ENCODE measurements at places on chromosomes 2 and 18.

DNA sequence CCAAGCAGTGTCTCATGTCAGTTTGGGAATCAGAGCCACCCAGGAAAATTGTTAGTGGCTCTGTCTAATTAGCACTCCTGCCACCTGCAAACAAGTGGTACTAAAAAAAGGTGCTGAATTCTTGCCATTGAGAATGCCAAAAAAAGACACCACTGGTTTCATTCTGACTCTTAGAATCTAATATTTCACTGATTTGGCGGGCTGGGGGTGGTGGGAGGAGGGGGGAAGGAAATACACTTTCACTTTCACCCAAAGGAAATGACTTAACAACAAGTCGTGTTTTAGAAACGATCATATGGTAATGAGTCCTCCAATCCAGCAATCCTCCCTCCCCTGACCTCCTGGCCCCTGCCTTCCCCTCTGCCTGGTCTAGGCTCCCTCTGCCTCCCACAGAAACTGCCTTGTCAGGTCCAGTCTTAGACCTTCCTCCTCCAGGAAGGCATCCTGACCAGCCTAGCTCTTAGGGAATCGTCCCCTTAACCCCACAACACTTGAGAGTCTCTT is 4.4 kb upstream of the KLHL29 start:
- DNase-seq: peak; percentile 49

GRCh38 chr2:209986415-209986814 is 16.0 kb upstream of the RPE start:
- DNase-seq: no peak

DNA sequence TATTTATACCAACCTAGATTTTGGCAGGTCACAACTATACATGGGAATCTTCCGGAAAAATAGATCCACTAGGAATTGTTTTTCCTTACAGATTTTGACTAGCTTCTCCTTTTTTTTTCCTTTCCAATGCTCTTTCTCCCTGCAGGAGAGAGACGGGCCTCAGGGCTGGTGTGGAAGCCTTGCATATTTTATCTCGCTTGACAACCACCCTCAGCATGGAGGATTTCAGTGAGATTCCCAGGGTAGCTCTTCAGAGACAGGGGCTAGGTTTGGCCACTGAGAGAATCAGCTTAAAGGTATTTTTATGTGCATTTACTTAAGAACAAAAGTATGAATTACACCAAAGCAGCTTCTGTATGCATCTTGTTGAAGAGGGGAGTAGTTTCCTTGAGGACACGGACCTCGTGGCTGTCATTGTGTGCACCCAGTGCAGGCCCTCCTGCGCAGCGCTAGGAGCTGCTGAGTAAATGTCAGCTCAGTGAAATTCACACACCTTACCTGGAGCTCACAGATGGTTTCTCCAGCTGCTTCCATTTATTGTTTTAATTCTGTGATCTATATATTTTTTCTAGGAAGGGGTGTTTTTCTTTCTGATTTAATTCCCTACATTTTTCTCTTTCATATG is 54.4 kb downstream of the TRAPPC12 start:
- no peak for DNase-seq

DNA sequence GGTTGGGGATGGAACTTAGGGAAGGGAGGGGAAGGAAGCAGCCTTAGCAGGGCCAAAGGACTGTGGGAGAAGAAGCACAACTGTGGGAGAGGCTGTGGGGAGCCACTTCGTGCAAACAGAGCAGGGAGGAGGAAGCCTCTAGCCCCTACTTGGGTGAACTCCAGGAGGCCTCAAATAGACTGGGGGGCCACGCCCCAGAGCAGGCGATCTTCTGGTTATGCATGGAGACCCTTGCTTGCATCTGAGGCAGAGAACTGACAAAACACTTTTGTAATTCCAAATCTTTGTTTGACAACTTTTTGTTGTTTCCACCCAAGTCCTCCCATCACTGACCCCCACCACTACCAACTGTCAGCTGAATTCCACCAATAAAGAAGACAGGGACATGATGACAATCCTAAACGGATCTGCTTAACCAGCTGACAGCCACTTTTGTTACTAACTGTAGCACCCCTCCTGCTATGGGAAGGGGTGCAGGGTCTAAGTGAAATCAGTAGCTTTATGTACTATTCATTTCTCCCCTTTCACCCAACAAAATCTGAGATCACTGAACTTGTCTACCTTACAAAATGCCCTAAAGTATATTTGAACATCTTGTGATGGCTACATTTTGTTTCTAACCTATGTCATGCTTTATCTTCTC is 80.5 kb upstream of the CPO start:
- no peak for DNase-seq

DNA sequence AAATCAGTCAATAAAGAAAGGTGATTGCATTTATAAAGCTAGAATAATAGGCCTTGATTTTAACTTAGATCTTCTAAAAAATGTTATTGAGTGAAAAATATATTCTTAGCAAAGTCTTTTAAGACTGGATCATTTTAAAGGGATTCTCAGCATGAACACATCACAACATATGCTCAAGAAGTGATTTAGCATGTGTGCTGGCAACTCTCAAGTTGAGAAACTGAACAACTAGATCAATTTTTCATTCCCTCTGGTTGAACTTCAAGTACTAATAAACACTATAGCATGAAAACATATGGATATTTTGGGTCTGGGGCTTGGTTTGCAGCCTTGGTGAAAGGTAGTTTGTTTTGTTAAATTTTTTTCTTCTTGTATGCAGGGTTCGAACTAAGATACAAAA is 107.8 kb upstream of the PNPT1 start:
- DNase-seq: no peak

- no peak for DNase-seq
Measured at GRCh38 chr2:135651717-135652116, 89.9 kb upstream of the UBXN4 start.

DNA sequence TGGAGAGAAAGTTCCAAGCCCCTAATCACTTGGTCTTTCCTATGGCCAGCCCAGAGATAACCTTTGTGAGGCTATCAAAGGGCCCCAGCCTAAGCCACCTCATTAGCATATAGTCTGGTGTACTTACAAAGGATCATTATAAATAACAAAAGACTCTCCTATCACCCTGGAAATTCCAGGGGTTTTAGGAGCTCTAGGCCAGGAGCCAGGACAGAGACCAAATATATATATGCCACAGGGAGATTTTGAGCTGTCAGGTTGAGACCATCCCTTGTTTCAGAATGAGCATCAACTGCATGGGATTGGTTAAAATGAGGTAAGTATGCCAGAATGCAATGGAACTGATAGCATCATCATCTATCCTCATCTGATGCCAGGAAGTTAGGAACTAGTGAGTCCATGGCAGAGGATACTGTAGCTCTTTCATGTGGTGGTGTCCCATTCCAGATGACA is 32.1 kb upstream of the CHRNA1 start:
- no peak for DNase-seq

- DNase-seq: no peak
Measured at GRCh38 chr2:120278901-120279300, 26.2 kb downstream of the RALB start.

- no peak for DNase-seq
Measured at GRCh38 chr2:30164131-30164925, 17.5 kb downstream of the YPEL5 start.

GRCh38 chr2:114651933-114652332 is 209.5 kb downstream of the DPP10 start:
- DNase-seq: no peak

- DNase-seq: no peak
Measured at GRCh38 chr2:178195390-178196166, 1.3 kb downstream of the OSBPL6 start.

- DNase-seq: no peak
Measured at GRCh38 chr2:43402452-43402937, 176.1 kb upstream of the ZFP36L2 start.

DNA sequence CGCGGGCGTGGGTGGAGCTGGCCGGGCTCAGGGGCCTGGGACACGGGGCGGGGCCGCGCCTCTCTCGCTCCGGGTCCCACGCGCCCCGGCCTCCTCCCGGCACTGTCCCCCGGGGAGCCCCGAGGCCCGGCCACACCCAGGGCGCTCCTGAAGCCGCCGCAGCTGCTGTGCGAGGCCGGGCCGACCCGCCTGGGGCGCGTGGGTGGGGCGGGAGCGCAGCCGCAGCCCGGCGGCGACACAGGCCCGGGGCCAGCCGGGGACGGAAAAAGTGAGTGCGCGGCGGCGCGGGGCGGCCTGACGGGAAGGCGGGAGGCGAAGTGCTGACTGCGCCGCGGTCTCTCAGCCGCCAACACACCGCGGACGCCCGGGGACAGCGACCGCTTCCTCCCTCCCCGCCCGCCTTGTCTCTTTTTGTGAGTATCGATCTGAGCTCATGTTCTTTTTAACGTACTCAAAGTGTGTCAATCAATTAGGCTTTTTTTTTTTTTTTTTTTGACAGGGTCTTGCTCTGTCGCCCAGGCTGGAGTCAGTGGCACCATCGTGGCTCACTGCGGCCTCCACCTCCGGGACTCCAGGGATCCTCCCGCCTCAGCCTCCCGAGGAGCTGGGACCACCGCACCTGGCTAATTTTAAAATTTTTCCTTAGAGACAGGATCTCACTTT is 14.5 kb downstream of the PDCD1 start:
- DNase-seq: peak; percentile 81

DNA sequence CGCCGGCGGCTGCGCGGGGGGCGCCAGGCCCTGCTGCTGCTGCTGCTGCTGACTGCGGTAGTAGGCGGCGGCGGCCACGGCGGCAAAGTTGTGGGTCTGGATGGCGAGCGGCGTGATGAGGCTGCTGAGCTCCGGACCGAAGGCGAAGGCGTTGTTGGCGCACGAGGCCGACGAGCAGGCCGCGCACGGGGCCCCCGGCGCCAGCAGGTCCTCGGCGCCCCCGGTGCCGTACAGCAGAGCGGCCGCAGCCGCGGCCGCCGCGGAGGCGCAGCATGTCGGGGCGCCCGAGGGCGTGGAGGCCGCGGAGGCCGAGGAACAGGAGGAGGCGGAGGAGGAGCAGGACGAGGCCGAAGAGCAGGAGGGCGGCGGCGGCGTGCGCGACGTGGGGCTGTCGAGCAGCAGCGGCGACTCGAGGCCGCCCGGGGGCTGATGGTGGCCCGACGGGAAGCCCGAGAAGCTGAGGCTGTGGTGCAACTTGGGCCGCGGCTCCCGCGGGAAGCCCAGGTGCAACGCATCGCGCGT is 1.8 kb downstream of the ZFP36L2 start:
- no peak for DNase-seq
